ENCODE measurements at places on chromosomes 6 and 20. TPM values are rescaled to one million over a fixed set of nuclear protein-coding genes. Genes with fewer than 3 reads are reported as not detected.

The RNF182 gene
- 25.5 TPM for total RNA-seq

The MATN4 gene
- total RNA-seq = 0.22 TPM

The C20orf141 gene
- not detected for total RNA-seq

The PRR3 gene
- total RNA-seq = 20.2 TPM

The FKBP1A gene
- 187 TPM for total RNA-seq

The TPMT gene
- 15.5 TPM for total RNA-seq

The PTCHD4 gene
- 20.1 TPM for total RNA-seq

The CSNK2B gene
- 123 TPM for total RNA-seq

The EDN1 gene
- total RNA-seq = 4.0 TPM

The CCN2 gene
- 15.0 TPM for total RNA-seq

The VSTM2L gene
- 96.3 TPM for total RNA-seq

The TAAR9 gene
- total RNA-seq = not detected

The PRDM1 gene
- total RNA-seq = 4.7 TPM

The NFS1 gene
- 52.0 TPM for total RNA-seq

The KCNG1 gene
- total RNA-seq = 1.8 TPM

The MAP3K5 gene
- 57.3 TPM for total RNA-seq

The PLEKHG1 gene
- total RNA-seq = 25.5 TPM

The LPA gene
- 1.8 TPM for total RNA-seq

The CST1 gene
- not detected for total RNA-seq

All from dorsolateral prefrontal cortex (tissue), 122 donors.